Left ventricle myocardium inferior (tissue), 1 donor: ENCODE measurements at places on chromosomes 7 and 10.
A peak's percentile ranks its signal among the peaks of the same experiment; 100 is the strongest.

DNA sequence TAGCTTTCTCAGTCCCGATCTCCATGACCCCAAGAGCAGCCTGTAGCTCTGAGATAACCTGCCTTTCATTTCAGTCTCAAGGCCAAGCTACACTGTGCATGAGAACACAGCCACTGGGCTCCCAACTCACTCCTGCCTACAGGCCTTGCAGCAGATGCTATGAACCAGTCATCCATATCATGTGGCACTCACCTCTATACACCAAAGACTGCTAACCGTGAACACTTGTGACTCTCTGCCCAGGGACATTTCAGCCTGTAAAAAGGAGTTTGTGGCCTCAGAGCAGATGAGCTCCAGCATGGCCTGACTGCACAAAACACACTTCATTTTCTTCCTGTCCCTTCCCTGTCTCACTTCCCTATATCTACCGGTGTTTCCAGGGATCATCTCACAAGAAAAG is 56.9 kb upstream of the NPY start:
- no peak for DNase-seq

DNA sequence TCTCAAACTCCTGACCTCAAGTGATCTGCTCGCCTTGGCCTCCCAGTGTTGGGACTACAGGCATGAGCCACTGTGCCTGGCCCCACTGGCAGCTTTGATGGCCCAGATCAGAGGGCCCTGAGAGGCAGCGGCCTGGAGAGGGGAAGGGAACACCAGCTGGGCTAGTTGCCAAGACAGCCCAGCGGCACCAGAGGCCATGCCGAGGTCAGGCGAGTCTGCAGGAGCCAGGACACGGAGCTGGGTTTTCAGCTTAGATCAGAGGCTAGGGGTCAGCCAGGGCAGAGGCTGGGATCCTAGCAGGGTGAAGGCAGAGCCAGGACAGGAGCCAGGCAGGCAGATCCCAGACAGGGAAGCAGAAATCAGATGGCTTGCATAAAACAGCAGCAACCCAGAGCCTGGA is 92.9 kb downstream of the MYL10 start:
- DNase-seq = peak; percentile 40

DNA sequence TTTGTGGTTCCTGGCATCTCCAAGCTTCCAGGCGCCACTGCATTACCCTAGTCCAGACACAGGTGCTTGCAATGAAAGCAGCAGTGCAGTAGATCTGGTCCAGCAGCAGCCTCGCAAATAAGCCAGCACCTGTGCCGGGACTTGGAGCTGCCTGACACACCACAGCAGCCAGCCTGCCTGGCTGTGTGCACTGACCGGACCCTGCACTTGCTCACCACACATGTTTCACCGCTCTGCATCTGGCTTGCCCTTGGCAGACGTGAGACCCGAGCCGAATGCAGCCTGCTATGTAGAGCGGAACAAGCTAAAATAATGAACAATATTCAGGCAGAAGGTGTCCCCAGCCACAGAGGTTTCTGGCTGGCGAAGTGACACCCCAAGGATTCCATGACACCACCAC is 123.6 kb upstream of the POM121L12 start:
- DNase-seq = no peak

DNA sequence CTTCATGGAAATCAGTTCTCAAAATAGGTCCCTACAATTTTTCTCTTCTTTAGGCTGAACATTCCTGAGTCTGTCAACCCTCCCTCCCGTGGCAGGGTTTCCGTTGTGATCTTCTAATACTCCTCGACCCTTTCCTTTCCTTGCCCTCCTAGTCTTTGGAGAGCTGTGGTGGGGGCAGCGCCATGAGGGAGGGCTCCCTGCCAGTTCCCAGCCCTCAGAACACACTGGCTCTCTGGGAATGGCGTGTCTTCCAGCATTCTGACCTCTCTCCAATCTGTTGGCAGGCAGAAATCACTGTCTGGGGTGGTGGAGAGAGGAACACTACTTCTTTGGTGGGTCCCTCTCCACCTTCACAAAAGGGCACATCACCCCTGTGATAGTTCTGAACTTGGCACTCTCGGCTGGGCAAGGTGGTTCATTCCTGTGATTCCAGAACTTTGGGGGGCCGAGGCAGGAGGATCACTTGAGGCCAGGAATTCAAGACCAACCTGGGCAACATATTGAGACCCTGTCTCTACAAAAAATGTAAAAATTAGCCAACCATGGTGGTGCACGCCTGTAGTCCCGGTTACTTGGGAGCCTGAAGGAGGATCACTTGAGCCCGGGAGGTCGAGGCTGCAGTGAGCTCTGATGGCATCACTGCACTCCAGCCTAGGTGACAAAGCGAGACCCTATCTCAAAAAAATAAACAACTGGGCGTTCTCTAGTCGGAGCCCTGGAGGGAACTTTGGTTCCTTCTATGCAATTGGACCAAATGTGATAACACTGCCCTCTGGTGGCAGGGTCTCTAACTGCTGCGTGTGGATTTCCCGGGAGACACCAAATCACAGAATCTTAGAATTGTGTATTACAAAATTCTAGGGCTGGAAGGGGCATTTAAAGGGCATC is 13.1 kb upstream of the ARPC1A start:
- peak; percentile 58 for DNase-seq
